ENCODE measurements at places on chromosomes 1 and 21.

GRCh38 chr21:34834290-34834689, 165.5 kb downstream of the CLIC6 start:
- no peak for DNase-seq

GRCh38 chr1:11648732-11649158, 5.5 kb downstream of the FBXO2 start:
- no peak for DNase-seq

GRCh38 chr1:7893529-7894180, 40.8 kb upstream of the UTS2 start:
- no peak for DNase-seq

DNA sequence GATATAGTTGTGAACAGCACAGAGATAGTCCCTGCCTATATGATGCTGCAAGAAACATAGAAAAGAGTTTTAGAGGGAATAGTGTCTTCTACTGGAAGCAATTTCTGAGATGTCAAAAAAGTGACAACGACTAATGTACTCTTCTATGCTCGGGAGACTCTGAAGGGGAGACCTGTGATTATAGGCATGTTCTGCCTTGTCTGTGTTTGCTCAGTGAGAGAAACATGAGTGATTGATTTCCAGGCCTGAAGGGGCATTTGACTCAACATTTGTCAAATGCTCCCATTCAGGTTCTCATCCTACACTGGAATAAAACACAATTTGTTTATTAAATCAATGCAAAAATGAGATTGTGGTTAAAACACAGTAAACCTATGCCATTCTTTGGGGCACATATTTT, 131.8 kb downstream of the CTH start:
- DNase-seq: no peak

DNA sequence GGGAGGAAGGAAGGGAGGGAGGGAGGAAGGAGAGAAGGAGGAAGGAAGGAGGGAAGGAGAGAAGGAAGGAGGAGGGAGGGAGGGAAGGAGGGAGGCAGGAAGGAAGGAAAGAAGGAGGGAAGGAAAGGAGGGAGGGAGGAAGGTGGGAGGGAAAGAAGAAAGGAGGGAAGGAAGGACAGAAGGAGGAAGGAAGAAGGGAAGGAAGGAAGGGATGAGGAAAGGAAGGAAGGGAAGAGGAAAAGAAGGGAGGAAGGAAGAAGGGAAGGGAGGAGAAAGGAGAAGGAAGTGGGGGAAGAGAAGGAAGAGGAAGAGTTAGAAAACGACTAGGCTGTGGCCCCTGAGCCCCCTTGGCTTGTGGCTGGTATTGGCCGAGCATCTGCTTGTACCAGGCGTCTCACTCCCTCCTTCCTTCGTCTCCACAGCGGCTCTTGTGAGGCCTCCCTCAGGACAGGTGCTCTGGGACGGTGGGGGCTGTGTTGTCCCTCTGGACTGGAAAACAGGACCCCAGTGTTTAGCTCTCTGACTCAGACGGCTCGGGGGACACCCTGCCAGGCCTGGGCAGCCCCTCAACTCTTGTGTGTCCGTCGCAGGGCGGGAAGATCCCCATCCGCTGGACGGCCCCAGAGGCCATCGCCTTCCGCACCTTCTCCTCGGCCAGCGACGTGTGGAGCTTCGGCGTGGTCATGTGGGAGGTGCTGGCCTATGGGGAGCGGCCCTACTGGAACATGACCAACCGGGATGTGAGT, 36.2 kb upstream of the C1QA start:
- DNase-seq: no peak

GRCh38 chr1:47738560-47739182, 258.5 kb downstream of the TRABD2B start:
- DNase-seq: peak; percentile 62

GRCh38 chr1:159826441-159827101, at the start of gene SLAMF8:
Gene SLAMF8 (plus strand): TSS chr1:159826873. CDS start chr1:159826899, 26 bp downstream.
- DNase-seq: no peak

DNA sequence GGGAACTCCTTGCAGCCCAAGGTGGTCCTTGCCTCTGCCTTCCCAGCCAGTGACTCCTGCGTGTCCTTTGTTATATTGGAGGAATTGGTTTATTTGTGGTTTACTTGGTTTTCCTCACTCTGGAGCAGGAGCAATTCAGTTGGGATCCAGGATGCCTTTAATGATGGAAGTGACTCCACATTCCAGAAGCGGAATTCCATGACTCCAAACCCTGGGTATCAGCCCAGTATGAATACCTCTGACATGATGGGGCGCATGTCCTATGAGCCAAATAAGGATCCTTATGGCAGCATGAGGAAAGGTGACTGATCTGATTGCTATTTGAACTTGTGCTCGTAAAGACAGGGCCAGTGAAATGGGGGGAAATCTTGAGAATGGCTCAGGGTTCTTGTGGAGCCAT, 15.1 kb upstream of the PIGV start:
- DNase-seq: no peak

- DNase-seq: no peak
Measured at GRCh38 chr1:9596415-9597123, 7.9 kb downstream of the TMEM201 start.

DNA sequence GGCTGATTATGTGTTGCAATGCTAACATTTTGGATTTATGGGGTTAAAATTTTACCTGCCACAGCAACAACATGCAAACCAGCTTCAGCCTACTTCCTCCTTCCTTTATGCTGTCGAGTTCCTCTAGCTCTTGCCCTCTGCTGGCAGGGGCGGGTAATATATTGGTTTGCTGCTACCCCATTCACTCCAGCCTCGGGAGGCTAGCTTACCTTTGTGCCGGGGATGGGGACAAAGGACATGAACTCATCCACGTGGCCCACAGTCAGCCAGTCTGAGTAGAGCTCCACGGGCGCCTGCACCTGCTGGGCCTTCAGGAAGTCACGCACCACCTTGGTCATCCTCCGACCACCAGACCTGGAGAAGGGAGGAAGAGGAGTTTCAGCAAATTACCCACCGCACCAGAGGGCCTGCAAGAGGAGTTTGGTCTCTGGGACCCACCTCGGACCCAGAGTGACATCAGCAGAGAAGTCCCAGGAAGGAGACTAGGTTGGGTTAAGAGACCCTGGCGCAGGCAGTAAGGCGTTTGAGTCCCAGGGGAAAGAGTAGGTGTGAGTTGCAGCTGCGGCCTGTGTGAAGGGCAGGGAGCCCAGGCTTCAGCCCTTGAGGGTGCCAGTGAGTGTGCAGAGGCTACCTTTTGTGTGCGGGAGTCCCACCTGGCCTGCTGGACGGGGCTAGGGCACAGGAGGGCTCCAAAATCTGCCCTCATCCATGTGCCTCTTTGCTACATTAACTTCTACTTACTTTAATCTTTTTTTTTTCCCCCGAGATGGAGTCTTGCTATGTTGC, 21.8 kb upstream of the SDHB start:
- DNase-seq: no peak

DNA sequence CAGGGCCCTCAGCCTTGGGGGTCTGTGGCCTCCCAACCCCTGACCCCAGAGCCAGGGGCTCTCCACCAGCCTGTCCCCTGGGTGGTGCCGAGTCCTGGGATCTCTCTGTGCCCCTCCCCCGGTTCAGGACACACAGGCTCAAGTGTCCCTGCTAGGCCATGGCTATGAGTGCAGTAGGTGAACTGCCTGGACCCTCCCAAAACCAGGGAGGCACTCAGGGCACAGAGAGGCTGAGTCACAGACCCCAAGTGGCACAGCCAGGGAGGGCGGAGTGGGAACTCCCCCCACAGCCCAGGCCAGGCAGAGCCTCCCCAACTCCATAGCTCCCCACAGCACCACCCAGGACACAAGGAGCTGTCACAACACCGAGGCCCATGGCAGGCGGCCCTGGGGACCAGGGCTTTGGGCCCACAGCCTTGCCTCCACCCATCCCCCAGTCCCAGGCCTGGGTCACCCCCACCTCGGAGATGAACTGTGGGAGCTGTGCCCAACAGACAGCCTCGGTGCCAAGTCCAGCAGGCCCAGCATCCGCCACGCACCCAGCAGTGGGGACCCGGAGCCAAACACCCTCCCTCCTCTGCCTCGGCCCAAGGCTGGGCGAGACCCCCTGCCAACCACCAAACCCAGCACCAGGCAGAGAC, 3.2 kb downstream of the DVL1 start:
- DNase-seq: no peak

- DNase-seq: no peak
Measured at GRCh38 chr1:245235156-245235555, 80.4 kb downstream of the KIF26B start.

- DNase-seq: no peak
Measured at GRCh38 chr1:229431284-229432115, 2.4 kb downstream of the ACTA1 start.
